ENCODE measurements at places on chromosomes 13 and 19. TPM values are rescaled to one million over a fixed set of nuclear protein-coding genes. Genes with fewer than 3 reads are reported as not detected.

The PTGER1 gene
- polyA plus RNA-seq, result 4.8 TPM

- no peak for DNase-seq
Measured at GRCh38 chr19:3538965-3539755, at the start of gene TEKTIP1. TEKTIP1 (plus strand) TSS chr19:3539174; CDS start chr19:3539178, 4 bp downstream.

DNA sequence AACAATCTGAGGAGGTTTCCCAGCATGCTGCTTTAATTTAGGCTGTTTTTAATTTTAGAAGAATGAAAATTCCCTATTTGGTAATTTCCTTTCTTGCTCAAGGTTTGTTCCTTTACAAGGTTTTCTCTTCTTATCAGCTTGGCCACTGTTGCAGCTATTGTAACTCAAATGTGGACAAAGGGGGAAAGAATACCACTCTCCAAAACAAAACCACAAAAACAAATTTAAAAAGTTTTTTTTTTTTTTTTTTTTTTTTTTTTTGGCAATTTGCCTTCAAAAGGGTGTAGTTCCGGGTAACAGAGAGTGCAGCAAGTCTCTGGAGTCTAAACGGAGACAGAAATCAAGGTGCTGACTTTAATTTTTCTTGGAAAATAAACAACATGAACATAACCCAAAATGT lies 306.4 kb upstream of the ARGLU1 start:
- no peak for DNase-seq

The LACC1 gene
- 3.5 TPM for polyA plus RNA-seq

DNA sequence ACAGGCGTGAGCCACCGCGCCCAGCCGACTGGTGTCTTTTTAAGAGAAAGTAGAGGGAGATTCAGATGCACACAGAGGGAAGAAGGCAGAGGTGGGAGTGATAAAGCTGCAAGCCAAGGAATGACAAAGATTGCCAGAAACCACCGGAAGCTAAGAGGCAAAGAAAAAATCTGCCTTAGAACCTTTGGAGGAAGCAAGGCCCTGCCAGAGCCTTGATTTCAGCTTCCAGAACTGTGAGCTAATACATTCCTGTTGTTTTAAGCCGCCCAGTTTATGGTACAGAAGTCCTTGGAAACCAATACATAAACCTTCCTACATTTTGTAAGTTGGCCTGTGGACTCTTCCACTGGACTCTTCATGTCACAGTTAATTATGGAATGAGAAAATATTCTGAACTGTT lies 71.7 kb upstream of the SOX21 start:
- DNase-seq, result no peak

- DNase-seq, result no peak
Measured at GRCh38 chr13:98458431-98458830, 118.5 kb downstream of the STK24 start.

Data from right renal pelvis (tissue), 4 donors.